ENCODE measurements at places on chromosomes 5 and 9. TPM values are rescaled to one million over a fixed set of nuclear protein-coding genes. Genes with fewer than 3 reads are reported as not detected.

DNA sequence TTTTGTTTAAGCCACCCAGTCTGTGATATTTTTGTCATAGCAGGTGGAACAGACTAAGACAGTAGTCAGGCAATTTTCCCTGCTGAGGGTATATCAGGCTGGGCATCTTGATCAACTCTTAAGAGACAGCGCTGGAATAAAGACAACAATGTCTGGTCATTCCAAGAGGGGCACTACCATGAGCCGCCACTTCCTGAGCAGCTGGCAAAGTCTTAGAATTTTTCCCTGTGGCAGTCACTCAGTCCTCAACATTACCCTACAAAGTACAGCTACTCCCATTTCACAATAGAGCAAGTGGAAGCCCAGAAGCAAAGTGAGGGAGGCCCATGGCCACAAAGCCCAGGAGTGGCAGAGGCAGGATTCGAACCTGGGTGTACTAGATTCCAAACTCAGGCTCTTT, 74.8 kb downstream of the SH3PXD2B start:
- DNase-seq = no peak

GRCh38 chr5:121758615-121759014, 93.1 kb upstream of the FTMT start:
- DNase-seq = no peak

- peak; percentile 65 for DNase-seq
These were observed 8.1 kb upstream of the RNU6ATAC start for GRCh38 chr9:134172198-134173126.

DNA sequence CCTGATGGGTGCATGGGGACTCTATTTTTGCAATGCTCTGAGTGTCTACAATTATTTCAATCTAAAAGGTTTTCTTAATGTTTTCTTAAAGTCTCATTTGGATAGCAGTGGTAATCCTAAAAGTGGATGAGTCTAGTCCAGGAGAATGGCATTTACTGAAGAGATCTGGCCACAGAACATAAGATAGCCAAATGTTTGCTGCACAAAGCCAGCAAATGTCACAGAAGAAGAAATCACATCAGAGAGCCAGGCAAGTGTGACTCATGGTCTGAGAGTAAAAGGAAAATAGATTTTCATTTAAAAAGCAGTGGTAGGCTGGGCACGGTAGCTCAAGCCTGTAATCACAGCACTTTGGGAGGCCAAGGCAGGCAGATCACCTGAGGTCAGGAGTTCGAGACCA, 352.7 kb upstream of the GRAMD2B start:
- no peak for DNase-seq

- DNase-seq = no peak
These were observed 787.1 kb upstream of the CTNND2 start for GRCh38 chr5:12691330-12691729.

DNA sequence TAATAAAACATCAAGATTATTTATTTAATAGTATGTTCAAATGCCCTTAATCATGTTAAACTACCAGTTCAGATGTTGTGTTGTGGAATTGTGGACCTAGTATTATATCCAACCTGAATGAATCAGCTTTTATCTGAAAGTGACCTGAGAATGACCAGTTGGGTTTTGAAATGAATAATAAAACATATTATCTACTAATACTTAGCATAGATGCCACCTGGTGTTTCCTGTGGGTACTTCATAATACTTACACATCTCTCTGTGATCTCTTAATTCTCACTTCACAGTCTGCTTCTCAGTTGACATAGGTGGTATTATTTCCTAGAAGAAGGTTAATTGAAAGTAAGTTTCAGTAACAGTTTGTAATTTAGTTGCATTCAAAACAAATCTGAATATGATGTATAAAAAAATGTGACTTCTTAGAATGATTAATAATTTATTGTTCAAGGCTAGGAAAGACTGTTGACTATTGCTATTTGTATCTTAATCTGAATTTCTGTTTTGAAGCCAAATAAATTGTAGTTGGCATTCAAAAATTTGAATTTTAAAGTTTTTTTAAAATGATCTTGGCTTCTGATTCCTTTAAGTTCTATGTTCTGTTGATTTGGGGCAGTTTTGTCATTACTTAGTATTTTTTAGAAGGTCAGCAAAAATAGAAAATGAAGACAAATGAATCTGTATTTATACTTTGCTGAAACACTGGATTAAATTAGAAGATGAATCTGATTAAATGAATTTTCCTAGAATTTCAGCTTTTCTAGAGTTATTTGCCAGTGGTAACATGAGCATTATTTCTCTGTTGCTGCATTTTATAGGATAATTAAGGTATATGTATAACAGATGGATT, 48.2 kb downstream of the KIF2A start:
- no peak for DNase-seq

GRCh38 chr9:33304362-33304761, 14.0 kb downstream of the NFX1 start:
- no peak for DNase-seq

DNA sequence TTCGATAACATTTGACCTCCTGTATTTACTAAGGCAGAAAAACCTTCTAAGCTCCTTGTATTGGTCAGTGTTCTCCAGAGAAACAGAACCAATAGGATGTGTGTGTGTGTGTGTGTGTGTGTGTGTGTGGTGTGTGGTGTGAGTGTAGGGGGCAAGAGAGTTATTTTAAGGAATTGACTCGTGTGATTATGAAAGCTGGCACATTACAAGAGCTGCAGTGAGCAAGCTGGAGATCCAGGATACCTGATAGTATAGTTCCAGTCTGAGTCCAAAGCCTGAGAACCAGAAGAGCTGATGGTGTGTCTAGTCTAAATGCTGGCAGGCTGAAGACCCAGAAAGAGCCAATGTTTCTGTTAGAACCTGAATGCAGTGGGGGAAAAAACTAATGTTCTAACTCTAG, 21.2 kb upstream of the PIK3R1 start:
- no peak for DNase-seq

GRCh38 chr5:176424181-176424580, 7.8 kb upstream of the CLTB start:
- DNase-seq = no peak

PTGER4 gene
- 44.3 TPM for total RNA-seq

AQP7 gene
- total RNA-seq = 8.6 TPM

TMEM232 gene
- total RNA-seq = 2.5 TPM

SPINK13 gene
- not detected for total RNA-seq

G3BP1 gene
- total RNA-seq = 69.9 TPM
